Stimulated activated CD4-positive, alpha-beta T cell treated with anti-CD3 and anti-CD28 coated beads, Interleukin-1b, Interleukin-23, amount 100 ng/mL, for 48 hours (primary cell): ENCODE measurements at places on chromosomes 6 and 20.

DNA sequence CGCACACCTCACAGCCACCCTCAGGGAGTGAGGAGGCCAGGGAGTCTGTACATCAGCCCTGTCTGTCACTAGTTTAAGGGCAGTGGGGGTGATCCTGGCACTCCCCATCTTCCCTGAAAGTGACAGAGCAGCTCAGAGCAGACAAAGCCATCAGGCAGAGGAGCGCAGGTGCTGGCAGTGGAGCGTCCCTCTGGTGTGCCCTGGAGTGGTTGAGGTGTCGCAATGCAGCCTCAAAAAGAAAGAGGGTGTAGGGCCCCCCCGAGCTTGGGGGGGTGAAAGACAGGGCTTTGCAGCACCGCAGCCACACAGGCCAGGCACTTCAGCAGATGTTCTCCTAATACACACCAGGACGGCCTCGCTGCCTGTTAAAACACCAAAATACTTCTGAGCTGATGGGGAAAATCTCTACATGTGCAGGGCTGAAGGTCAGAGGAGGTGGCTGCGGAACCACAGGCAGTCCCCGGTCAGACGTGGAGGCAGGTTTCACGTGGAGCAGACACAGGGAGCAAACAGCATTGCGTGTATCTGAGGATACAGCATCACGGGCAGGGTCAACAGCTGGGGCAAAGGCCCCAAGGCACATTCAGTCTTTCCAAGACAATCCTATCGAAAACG is 69.5 kb downstream of the PREX1 start:
- DNase-seq, result no peak

- DNase-seq, result no peak
Measured at GRCh38 chr6:2550247-2550646, 200.5 kb downstream of the MYLK4 start.

DNA sequence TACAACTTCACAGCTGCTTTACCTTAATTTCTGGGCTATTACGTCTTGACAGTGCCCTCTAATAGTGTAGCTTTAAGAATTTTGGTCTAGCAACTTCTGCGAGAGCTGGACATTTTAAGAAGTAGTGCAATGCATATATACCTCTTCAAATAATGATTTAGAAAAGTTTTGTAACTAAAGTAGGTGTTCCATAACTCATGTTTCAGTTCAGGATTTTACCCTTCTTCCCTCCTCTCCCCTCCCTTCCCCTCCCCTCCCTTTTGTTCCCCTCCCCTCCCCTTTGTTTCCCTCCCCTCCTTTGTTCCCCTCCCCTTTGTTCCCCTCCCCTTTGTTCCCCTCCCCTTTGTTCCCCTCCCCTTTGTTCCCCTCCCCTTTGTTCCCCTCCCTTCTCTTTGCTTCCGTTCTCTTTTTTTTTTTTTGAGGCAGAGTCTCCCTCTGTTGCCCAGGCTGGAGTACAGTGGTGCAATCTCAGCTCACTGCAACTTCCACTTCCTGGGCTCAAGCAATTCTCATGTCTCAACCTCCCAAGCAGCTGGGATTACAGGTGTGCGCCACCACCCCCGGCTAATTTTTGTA is 28.8 kb upstream of the TRAM2 start:
- DNase-seq, result no peak

- DNase-seq, result no peak
Measured at GRCh38 chr6:159110013-159110412, 59.2 kb upstream of the FNDC1 start.

DNA sequence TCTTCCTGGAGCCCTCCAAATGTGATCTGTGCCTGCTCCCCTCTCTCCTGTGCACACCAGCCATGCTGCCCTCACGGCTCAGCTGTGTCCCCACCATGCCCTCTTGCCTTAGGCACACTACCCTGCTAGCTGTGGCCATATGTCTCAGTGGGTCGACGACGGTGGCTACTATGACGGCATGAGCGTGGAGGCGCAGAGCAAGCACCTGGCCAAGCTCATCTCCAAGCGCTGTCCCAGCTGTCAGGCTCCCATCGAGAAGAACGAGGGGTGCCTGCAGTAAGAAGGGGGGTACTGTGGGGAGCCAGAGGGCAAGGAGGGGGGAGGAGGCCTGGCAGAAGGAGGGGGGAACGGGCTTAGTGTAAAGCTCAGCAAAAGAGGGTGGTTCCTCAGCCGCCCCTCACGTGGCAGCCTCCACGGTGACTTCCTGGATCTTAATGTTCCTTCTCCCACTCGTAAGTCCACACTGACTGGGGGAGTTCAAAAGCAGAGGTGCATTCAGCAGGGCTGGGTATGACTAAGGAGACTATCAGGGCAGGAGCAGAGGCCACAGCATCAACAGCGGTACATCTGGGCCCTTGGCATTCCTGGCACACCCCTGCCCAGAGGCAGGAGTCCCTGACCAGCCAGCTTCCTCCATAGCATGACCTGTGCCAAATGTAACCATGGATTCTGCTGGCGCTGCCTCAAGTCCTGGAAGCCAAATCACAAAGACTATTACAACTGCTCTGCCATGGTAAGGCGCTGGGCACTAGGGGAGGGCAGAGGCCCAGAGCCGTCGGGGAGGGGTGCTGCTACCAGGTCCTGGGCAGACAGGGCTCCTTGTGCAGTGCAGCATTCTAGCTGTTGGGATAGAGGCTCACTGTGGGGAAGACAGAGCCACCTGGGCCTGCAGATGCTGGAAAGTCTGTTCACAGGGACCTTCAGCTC is 8.0 kb downstream of the DNPH1 start:
- no peak for DNase-seq

- no peak for DNase-seq
Measured at GRCh38 chr6:86756640-86757229, 180.6 kb upstream of the HTR1E start.

DNA sequence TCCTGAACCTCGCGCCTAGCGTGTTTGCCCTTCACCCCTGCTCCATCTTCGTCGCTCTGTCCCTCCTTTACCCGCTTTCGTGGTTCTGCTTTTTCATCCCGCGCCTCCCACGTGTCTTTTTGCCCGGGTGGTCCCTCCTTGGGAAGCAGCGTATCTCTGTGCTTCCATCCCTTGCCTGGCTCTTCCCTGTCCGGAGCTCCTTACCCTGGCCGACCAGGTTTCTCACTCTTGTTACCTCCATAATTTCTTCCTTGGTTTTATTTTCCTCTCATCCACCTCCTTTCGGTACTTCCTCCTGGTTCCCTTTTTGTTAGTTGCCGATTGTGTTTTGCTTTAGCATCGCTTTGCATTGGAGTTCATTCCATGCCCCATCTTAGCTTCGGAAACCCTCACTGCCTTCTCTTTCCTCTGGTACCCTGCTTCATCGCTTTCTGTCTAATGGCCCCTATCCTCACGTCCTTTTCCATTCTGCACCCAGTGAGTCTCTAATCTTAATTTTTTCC is 735 bp downstream of the FAM135A start:
- DNase-seq, result no peak

DNA sequence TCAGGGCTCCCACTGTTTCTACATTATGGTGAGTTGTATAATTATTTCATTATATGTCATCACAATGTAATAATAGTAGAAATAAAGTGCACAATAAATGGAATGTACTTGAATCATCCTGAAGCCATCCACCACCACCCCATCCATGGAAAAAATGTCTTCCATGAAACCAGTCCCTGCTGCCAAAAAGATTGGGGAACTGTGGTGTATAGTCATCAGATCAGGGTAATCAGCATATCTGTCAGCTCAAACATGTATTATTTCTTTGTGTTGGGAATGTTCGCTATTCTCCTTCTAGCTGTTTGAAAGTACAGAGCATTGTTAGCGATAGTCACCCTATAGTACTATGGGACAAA is 33.8 kb upstream of the SLC22A23 start:
- DNase-seq, result no peak

- DNase-seq, result no peak
Measured at GRCh38 chr6:158068156-158068892, 86.7 kb downstream of the SYNJ2 start.

DNA sequence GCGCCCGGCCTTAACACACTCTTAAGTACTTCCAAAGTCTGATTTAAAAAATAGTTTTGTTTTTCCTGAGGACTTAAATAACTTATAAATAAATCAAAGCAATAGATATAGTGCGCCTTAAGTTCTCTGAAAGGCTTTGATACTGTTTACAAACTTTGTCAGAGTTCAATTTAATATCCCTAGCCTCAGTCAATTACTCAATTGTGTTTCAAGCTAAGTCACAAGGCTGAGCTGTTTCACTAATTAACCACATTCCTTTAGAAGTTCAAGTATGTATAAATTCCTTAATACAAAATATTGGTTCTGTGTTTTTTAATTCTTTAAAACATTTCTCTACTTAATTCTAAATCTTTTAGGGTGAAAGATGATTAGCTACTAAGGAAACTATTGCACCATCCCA is 178.4 kb upstream of the AGPAT4 start:
- DNase-seq, result no peak

DNA sequence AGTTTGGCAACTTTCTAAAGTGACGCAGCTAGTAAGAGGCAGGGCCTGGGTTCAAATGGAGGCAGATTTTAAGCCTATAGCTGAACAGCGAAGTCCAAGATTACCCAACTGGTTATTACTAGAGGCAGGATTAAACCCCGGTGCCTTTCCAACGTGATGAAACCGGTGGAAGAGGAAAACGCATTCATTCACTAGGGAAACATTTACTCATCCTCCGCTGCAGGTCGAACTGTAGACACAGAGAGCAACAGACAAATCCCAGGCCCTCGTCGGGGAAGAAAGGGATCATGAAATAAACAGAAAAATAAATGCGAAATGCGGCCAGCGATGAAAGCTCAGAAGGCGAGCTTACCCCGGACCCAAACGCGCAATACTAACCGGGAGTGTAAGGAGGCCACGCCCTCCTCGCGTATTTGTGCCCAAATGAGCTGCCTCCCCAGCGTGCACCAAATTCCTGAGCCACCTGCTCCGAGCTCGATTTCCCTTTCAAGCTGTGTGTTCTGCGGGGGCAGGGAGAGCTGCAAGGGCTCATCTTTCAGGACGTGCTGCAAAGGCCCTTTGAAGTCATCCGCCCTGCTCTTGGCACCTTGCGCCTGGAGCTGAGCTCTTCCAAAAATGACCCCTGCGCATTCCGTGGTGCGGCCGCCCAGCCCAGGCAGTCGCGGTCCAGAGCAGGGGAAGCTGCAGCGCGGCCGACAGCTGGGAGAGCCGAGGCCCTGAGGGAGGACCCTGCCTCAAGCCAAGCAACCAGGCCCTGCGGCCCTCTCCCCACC is 46.9 kb downstream of the PDYN start:
- DNase-seq, result no peak
